ENCODE measurements at places on chromosomes 12 and 14.

GRCh38 chr12:118645219-118645618, 268.9 kb downstream of the SUDS3 start:
- no peak for DNase-seq

DNA sequence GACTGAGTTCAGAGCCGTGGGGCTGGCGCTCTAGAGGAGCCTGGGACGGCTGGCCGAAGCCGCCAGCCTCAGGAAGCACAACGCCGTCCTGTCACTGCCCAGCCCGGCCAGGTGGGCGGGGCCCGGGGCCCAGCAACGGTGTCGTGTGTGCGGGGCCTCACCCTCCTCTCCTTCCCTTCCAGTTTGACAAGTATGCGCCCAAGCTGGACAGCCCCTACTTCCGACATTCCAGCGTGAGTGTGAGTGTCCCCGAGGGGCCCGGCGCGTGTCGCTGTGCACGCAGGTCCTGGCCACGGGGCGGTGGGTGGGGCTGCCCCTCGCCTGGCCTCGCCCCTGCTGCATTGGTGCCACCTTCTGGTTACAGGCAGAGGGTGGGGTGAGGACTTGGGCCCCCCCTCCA, 38.3 kb downstream of the LRCOL1 start:
- DNase-seq = no peak

GRCh38 chr14:72679536-72680151, 214.3 kb downstream of the DPF3 start:
- DNase-seq = no peak

GRCh38 chr12:89179245-89179644, 173.1 kb downstream of the DUSP6 start:
- DNase-seq = no peak
